ENCODE measurements at places on chromosomes 1 and 21.
A peak's percentile ranks its signal among the peaks of the same experiment; 100 is the strongest.

DNA sequence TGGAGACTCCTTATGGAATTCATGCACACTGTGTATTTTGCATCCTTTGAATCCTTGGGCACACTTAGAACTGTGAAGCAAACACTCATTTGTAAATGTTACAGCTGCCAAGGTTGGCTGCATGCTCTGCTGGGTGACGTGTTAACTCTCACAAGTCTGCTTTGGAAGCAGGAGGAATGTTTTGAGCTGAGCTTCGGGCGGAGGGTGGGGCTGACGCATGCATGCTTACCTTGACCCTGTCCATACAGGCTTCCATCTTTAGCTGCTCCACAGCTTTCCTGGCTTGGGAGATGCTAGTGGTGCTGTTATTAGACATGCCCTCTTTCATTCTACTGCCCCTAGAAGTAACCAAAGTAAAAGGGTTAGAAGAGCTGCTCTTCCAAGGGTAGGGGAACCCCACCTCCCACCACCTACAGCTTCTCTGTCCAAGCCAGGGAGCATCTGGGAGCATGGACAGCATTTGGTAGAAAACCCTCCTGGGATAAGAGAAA, 66.0 kb downstream of the GNG4 start:
- DNase-seq: no peak

DNA sequence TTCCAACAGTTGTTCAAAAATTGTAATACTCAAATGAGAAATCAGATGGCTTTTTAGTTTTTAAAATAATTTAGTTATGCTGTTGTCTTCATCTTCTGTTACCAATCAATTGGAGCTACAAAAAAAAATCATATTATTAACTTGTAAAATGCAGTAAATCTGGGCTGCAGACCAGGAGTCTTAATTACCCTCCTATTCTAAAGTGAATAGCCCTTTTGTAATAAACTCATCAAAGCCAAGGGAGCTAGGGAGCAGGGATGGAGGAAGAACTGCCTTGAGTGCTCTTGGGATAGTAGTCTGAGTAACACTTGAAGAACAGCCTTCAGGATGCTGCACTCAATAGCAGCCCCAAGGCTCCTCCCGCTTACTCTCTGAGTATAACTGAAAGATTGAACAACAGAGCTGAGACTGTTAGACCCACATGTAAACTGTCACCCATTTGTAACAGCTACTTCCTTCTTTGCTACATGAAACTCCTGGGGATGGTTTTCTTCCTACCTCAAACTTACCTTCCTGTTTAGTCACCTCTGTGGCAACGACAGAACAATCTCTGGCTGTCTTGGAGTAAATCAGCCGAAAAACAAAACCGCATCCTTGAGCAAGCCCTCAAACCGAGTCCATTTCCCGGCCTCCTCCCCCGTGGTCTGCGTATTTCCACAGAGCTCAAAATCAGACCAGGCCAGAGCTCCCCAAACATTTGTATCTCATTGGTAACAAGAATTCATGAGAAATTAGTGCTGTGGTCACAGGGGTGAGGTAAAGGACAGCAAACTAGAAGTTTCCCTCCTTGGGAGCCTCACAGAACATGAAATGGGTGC, 55.9 kb downstream of the CD58 start:
- peak; percentile 92 for DNase-seq

DNA sequence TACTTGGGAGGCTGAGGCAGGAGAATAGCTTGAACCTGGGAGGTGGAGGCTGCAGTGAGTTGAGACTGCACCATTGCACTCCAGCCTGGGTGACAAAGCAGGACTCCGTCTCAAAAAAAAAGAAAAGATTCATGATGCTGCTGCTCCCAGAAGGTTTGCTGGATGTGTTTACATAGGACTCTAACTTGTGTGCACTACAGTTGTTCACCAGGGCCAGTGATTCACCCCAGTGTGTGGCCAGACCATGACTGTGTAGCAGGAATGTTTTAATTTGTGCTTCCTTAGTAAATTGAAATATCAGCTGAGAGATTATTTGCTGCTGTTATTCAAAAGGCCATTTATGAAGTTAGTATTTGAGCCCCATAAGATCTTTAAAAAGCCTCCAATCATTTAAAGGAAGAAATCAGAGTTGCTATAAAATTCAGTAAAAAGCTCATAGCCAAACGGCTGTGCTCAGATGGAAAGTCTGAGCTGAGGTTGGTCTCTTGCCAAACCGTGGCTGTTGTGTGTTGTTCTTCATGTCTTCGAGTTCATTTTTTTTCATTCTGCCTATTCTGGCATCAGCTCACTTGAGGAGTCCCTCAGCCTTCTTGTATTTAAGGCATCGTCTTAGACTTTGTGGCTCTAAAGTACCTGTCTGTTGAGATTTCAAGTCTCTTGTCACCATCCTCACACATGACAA, 18.1 kb upstream of the PGD start:
- no peak for DNase-seq

GRCh38 chr1:240207073-240207709, 115.5 kb downstream of the FMN2 start:
- DNase-seq: no peak

GRCh38 chr21:29287383-29287782, 11.3 kb upstream of the BACH1 start:
- no peak for DNase-seq

DNA sequence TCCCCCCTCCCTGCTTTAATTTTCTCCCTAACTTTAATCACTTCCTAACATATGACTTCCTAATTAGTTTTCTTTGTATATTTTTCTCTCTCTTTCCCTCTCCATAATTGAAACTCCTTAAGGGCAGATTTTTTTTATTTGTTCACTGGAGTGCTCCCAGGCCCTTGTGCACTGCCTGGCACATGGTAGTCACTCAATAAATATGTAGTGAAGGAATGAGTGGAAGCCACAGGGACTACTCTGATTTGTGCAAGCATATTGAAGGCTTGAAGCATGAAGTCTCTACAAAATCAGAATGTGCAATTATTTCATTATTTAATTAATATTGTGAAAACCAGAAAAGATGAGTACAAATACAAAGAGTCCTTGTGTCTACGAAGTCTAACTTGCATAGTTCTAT, 41.5 kb downstream of the SNX7 start:
- no peak for DNase-seq

GRCh38 chr1:20325844-20326420, 35.3 kb downstream of the VWA5B1 start:
- no peak for DNase-seq

DNA sequence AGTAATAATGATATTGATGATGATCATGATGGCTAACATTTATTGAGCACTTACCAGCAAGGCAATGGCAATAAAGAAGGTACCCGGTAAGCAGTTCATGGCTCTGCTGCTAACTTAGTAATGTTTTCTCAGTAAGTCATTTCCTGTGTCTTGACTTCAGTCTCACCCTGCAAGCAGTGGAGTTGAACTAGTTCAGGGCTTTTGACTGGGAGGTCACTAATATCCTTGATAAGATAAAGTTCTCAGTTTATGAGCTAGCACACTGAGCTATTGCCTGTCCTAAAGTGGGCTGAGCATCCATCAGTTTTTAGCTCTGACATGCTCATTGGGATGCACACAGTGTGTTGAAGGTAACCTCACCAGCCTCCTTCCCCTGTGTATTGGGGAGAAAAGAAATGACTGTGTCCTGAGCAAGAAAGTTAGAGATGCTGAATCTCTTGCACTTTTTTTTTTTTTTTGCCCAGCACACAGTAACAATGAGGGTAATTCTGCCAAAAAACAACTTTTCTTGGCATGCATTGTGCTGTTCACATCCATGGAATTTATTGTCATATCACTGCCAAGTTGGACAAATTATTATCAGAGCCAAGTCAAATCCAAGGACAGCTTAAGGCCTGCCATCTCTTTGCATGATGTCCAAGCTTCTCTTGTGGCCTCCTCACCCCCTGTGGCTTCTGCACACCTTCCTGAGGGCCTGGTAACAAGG, 55.5 kb upstream of the GADD45A start:
- DNase-seq: no peak

GRCh38 chr21:25885405-25885804, 150.6 kb downstream of the GABPA start:
- DNase-seq: no peak

DNA sequence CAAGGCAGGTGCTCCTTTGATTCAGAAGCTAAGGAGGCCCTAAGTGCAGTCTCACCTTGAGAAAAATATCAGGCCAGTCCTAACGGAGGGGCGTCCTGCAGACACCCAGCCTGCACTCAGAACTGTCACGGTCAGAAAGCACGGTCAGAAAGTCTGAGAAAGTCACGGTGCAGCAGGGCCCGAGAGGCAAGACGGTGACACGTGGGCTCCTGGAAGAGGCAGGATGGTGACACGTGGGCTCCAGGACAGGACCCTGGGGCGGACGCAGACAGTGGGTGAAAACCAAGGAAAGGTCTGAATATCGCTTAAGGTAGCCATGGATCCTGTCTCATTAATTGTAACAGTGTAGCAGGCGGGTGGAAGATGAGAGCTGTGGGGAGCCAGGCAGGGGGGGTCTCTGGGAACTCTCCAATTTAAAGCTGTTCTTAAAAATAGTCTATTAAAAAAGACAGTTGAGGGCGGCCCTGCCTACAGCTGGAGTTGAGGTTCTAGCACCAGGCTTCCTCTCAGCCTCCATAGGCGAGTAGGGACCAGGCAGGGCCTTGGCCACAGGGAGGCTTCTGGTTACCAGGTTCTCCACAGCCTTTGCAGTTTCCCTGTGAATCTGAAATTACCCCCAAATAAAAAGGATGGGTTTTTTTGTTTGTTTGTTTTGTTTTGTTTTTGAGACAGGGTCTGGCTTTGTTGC, 65.2 kb downstream of the FAAP20 start:
- no peak for DNase-seq

DNA sequence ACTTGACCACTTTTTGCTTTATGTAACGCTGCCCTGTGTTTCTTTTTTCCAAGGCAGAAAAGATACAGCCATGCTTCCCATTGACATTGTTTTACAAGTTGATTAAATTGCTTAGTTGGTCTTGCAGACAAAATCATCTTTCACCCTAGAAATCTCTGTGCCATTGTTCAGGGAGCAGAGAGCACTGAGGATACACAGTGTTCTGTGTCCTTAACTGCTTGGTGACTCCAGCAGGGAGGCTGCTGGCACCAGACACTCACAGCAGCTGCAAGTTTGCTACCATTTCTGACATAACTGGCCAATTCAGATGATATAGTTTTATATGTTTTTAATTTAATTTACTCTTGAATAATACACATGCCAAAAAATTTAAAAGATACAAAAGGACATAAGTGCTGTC, 118.7 kb downstream of the RGS2 start:
- DNase-seq: no peak

DNA sequence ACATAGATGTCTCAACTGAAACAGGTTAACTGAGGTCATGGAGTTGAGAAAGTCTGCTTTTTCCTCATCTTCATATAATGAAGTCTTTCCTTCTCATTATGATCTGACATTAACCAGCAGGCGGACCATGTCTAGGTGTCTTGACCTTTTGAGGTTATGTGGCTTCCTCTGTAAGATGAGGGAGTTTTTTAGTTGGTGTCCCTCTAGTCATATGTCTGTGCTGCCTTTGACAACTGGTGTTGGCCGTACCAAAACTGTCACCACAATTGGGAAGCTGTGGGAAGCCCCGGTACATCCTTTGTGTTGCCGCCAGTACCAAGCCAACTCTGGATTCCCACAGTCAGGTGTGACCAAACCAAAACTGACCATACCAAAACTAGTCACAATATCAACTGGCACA, 105.1 kb downstream of the PBX1 start:
- no peak for DNase-seq

DNA sequence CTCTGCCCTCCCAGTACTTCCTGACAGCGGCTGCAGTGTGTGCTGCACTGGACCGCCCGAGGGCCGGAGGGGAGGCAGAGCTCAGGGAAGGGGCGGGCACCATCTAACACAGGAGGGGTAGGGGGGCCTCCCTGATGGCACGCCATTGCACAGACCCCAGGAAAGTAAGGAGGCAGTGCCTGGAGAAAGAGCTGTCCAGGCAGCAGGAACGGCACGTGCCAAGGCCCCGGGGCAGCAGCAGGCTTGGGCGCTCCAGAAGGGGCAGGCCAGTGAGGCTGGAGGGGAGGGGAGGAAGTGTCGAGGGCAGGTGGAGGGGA, 110.7 kb downstream of the CRYAA start:
- DNase-seq: no peak

- DNase-seq: no peak
Observed at GRCh38 chr1:176789571-176790090, 326.7 kb downstream of the PAPPA2 start.

- DNase-seq: no peak
Observed at GRCh38 chr1:201488830-201489589, 17.9 kb downstream of the CSRP1 start.

DNA sequence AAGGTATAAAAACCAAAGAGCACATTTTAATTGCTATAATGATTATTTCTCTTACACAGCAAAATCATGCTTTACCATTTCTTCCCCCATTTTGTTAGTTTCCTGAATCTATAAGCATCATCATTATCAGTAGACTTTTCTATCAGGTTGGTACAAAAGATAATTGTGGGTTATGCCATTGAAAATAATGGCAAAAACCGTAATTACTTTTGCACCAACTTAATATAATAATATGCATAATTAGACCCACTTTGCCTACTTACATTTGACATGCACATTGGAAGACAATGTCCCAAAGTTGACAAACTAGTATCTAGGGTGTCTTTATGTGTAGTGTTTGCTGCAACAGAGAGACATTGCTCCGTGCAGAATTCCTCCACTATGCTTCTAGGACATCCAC, 594.2 kb downstream of the LMO4 start:
- no peak for DNase-seq

DNA sequence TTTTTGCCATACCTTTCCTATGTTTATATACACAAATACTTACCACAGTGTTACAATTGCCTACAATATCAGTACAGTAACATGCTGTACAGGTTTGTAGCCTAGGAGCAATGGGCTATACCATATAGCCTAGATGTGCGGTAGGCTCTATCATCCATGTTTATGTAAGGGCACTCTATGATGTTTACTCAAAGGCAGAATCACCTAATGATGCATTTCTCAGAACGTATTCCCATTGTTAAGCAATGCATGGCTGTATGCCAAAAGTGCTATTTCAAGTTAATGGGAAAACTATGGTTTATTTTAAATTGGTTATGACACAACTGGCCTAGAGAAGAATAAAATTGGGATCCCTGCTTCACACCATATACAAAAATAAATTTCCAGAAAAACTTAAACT, 36.9 kb upstream of the DISP1 start:
- no peak for DNase-seq

DNA sequence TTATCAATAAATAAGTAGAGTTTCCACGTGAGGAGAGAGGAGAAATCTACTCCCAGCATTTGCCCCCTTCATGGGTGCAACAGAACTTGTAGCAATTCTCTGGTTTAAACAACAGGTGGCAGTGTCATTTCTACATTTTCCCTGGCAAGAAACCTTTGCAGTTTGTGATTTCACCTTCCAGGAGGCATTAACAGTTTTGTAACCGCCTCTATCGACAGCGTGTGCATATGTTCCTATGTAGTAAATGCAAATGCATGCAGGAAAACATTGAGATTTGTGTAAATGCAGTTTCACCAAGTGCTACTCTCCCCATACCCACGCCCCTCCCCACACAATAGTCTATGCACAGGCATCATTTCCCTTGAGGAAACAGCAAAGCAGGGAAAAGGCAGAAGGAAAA, 494.7 kb downstream of the SMYD3 start:
- DNase-seq: peak; percentile 28

- no peak for DNase-seq
Observed at GRCh38 chr21:46455575-46456385, 2.9 kb upstream of the DIP2A start.

- DNase-seq: no peak
Observed at GRCh38 chr21:27380303-27380702, 413.4 kb upstream of the ADAMTS5 start.

GRCh38 chr1:246092136-246092535, 414.9 kb downstream of the SMYD3 start:
- DNase-seq: no peak
